ENCODE measurements at places on chromosomes 6 and 20. TPM values are rescaled to one million over a fixed set of nuclear protein-coding genes. Genes with fewer than 3 reads are reported as not detected.

- DNase-seq, result peak; percentile 86
- no peaks in the 10 kb centered on the region for H3K36me3 ChIP-seq
- H3K27ac ChIP-seq, result peak overlapping the region; percentile 77
- peaks cover 25% of the 10 kb centered on the region for H3K4me1 ChIP-seq
These were observed 28.5 kb downstream of the C6orf15 start for GRCh38 chr6:31083742-31084354.

DNA sequence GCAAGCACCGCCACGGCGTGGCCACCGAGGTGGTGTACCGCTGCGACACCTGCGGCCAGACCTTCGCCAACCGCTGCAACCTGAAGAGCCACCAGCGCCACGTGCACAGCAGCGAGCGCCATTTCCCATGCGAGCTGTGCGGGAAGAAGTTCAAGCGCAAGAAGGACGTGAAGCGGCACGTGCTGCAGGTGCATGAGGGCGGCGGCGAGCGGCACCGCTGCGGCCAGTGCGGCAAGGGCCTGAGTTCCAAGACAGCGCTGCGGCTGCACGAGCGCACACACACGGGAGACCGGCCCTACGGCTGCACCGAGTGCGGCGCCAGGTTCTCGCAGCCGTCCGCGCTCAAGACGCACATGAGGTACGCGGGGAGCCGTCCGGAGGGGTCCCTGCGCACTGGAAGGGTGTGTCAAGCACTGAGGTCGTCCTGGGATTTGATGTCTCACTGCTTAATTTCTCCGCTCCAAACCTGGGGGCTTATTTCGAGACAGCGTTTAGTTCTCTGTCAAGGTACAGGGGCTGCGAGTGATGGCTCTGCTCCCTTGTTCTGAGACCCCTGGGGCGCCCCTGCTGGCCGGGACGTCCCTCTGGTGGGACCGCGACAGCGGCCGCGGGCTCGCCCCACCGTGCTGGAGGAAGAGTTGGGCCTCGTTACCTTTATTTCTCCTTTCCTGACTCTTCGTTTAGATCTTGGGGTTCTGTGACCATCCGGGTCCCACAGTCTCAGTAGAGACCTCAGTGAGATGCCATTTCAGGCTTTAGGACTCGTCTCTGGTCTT, 3.6 kb downstream of the GZF1 start:
- H3K4me1 ChIP-seq, result peaks cover 54% of the 10 kb centered on the region
- peaks cover 50% of the 10 kb centered on the region for H3K36me3 ChIP-seq
- DNase-seq, result no peak
- no peaks in the 10 kb centered on the region for H3K27me3 ChIP-seq
- no peak overlapping the region for H3K4me3 ChIP-seq

DNA sequence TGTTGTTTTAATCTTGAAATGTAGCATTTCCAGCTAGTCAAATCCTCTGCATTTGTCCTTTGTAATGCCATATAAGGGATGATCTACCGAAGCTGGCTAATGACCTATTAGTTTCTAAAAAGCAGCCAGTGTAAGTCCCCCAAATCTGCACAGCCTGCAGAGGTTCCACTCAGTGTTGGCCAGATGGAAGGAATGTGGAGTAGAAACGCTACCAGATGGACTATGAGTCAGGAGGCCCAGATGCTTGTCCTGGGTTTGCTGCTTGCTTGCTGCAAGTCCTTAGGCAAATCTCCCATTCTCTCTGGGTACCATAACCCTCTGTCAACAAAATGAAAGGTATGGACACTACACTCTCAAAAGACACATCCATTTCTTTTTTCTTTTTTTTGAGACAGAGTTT, 149.8 kb downstream of the BTBD9 start:
- H3K4me1 ChIP-seq, result no peaks in the 10 kb centered on the region
- peak; percentile 62 for DNase-seq
- H3K36me3 ChIP-seq, result no peaks in the 10 kb centered on the region
- H3K4me3 ChIP-seq, result no peak overlapping the region

DNA sequence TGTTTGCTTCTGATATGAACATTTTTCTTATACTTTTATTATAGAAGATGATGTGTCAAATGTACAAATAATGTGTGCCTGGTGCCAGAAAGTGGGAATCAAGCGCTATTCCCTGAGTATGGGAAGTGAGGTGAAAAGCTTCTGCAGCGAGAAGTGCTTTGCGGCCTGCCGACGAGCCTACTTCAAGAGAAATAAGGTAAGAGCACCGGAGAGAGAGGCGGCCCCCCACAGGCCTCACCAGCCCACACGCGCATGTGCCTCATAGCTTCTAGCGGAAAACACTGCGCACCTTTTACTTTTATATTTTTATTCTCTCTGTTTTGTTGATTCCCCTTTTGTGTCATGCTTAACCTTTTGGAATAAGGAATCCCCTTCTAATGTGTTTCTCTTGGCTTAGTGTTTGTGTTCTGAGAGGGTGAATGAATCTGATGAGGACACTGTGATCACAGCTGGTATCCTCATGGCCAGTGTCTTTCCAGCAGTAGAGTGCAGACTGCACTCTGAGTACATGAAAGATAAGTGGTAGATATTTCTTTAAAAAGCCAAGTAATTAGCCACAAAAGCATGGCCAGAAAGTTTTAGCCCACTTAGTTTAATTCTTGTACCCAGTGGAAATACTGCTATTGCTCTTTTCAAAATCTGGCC, 43.6 kb downstream of the SOBP start:
- H3K27me3 ChIP-seq, result no peaks in the 10 kb centered on the region
- H3K36me3 ChIP-seq, result no peaks in the 10 kb centered on the region
- DNase-seq, result no peak
- H3K4me1 ChIP-seq, result no peaks in the 10 kb centered on the region
- no peak overlapping the region for H3K4me3 ChIP-seq

- H3K27ac ChIP-seq, result no peak overlapping the region
- H3K4me3 ChIP-seq, result no peak overlapping the region
- H3K36me3 ChIP-seq, result no peaks in the 10 kb centered on the region
These were observed 3.4 kb upstream of the FKBP1A start for GRCh38 chr20:1396264-1396663.

- H3K4me3 ChIP-seq, result no peak overlapping the region
- H3K27ac ChIP-seq, result no peak overlapping the region
- no peaks in the 10 kb centered on the region for H3K36me3 ChIP-seq
- no peaks in the 10 kb centered on the region for H3K4me1 ChIP-seq
These were observed 187.9 kb upstream of the BTBD3 start for GRCh38 chr20:11729806-11730205.

- peaks cover 11% of the 10 kb centered on the region for H3K4me1 ChIP-seq
- H3K4me3 ChIP-seq, result no peak overlapping the region
- H3K27ac ChIP-seq, result no peak overlapping the region
- no peaks in the 10 kb centered on the region for H3K27me3 ChIP-seq
- DNase-seq, result no peak
These were observed 288.8 kb downstream of the ADGB start for GRCh38 chr6:146887447-146888077.

DNA sequence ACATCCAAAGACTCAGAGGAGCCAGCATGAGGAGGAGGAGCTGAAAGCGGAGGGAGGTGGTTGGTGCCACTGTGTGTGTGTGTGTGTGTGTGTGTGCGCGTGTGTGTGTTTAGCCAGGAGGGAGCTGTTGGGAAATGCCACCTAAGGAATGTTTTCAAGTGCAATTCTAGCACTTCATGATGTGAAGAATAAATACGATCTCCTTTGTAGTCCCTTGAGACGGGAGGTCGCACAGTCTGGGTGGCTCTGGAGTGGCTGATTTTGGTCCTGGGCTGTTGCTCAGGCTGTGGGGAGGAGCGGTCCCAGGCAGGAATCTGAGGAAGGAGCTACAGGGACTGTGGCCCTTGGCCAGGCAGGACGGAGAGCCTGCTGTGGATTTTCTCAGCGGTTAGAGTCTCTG, 93.7 kb downstream of the PPP1R14C start:
- H3K27ac ChIP-seq, result no peak overlapping the region
- no peak overlapping the region for H3K4me3 ChIP-seq
- no peaks in the 10 kb centered on the region for H3K36me3 ChIP-seq
- H3K27me3 ChIP-seq, result no peaks in the 10 kb centered on the region
- no peak for DNase-seq
- H3K4me1 ChIP-seq, result peaks cover 12% of the 10 kb centered on the region

- H3K36me3 ChIP-seq, result no peaks in the 10 kb centered on the region
- no peaks in the 10 kb centered on the region for H3K27me3 ChIP-seq
- DNase-seq, result no peak
- no peak overlapping the region for H3K27ac ChIP-seq
- H3K4me3 ChIP-seq, result no peak overlapping the region
These were observed 60.4 kb downstream of the RNF144B start for GRCh38 chr6:18447552-18447951.

GRCh38 chr6:90497411-90497810, 89.5 kb downstream of the MAP3K7 start:
- no peak overlapping the region for H3K4me3 ChIP-seq
- no peak overlapping the region for H3K27ac ChIP-seq
- H3K27me3 ChIP-seq, result no peaks in the 10 kb centered on the region
- H3K4me1 ChIP-seq, result no peaks in the 10 kb centered on the region
- no peaks in the 10 kb centered on the region for H3K36me3 ChIP-seq
- peak; percentile 6 for DNase-seq

DNA sequence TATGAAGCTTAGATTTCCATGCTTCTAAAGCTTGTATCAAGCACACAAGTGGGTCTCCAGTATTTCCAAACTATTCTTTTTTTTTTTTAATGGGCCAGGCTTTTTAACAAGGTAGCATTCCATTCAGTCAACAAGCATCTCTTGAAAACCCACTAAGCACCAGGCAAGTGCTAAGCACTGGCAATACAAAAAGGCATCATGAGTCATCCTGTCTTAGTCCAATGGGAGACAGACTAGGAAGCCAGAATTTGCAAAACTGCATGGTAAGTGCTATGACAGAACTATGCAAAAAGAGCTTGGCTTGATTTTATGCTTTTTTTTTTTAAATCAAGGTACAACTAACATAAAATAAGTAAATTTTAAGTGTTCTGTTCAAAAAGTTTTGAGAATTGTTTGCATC, 109.3 kb upstream of the DST start:
- H3K27ac ChIP-seq, result peak overlapping the region; percentile 44
- H3K36me3 ChIP-seq, result no peaks in the 10 kb centered on the region
- no peaks in the 10 kb centered on the region for H3K27me3 ChIP-seq
- no peak overlapping the region for H3K4me3 ChIP-seq

GRCh38 chr6:160248538-160248937, 10.1 kb downstream of the SLC22A2 start:
- no peak for DNase-seq
- H3K27me3 ChIP-seq, result no peaks in the 10 kb centered on the region
- peak overlapping the region; percentile 28 for H3K27ac ChIP-seq
- H3K4me3 ChIP-seq, result no peak overlapping the region
- H3K4me1 ChIP-seq, result peaks cover 16% of the 10 kb centered on the region

DNA sequence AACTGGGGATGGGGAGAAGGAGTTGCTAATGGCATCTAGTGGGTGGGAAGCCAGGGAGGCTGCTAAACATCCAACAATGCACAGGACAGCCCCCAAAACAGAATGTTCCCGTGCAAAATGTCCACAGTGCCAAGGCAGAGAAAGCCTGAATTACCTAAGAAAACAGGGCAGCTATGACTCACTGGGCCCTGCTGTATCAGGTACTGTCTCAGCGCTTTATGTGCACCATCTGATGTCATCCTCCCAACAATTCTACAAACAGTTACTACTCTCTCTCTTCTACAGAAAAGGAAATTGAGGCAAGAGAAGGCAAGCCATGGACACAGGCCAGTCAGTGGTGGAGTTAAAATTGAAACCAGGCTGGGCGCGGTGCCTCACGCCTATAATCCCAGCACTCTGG, 3.1 kb downstream of the YTHDF1 start:
- peaks cover 62% of the 10 kb centered on the region for H3K36me3 ChIP-seq
- H3K27me3 ChIP-seq, result no peaks in the 10 kb centered on the region
- H3K4me1 ChIP-seq, result peaks cover 21% of the 10 kb centered on the region
- DNase-seq, result peak; percentile 55

DNA sequence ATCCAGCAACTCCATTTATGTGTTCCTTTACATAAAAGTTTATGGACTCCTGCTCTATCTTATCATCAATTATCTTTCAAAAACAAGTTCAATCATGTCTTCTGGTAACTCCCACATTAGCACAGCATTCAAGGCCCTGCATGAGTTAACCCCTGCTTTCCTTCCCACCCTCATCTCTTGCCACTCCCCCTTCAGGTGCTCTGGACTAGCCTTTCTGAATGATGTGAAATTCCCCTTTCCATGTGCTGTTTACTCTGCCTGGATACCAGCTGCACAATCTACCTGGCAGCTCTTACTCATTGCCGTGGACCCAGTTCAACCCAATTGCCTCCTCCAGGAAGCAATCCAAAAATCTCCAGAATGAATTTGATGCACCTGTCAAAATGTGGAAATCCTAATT, 11.9 kb downstream of the ADGRF4 start:
- H3K27me3 ChIP-seq, result no peaks in the 10 kb centered on the region
- no peak overlapping the region for H3K27ac ChIP-seq
- H3K36me3 ChIP-seq, result no peaks in the 10 kb centered on the region
- H3K4me3 ChIP-seq, result no peak overlapping the region
- no peak for DNase-seq

- no peaks in the 10 kb centered on the region for H3K27me3 ChIP-seq
- H3K4me3 ChIP-seq, result no peak overlapping the region
- no peaks in the 10 kb centered on the region for H3K36me3 ChIP-seq
- no peaks in the 10 kb centered on the region for H3K4me1 ChIP-seq
- DNase-seq, result no peak
These were observed 164.9 kb downstream of the CDH26 start for GRCh38 chr20:60123096-60123495.

DNA sequence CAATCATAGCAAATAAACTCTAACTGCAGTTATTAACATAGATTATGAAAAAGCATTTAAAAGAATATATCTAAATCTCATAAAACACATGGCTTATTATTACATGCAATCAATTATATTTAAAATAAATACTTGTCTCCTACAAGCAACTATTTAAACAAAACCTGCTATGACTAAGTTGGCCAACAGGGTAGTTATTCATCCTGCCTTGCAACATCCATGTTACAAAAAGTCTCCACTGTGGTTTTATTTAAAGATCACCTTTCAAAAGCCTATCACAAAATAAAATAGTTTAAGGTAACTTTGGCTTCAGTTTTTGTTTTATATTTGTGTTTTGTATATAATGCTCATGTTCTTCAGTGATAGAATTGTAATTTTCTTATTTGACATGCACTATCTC, 1127.0 kb upstream of the MAP3K7 start:
- DNase-seq, result no peak
- H3K27me3 ChIP-seq, result no peaks in the 10 kb centered on the region

- no peak overlapping the region for H3K4me3 ChIP-seq
- no peaks in the 10 kb centered on the region for H3K36me3 ChIP-seq
- H3K27ac ChIP-seq, result no peak overlapping the region
- DNase-seq, result no peak
- H3K4me1 ChIP-seq, result no peaks in the 10 kb centered on the region
These were observed 45.3 kb upstream of the IFNGR1 start for GRCh38 chr6:137264311-137265075.

The MLN gene
- total RNA-seq, result not detected

The ADGRB3 gene
- total RNA-seq, result not detected

The ORC3 gene
- 26.1 TPM for total RNA-seq

The FAM83C gene
- not detected for total RNA-seq

The ZFP57 gene
- total RNA-seq, result 0.36 TPM

The BPIFB2 gene
- not detected for total RNA-seq

The CTNNBL1 gene
- 19.5 TPM for total RNA-seq

The INSM1 gene
- not detected for total RNA-seq

The GINS1 gene
- 2.4 TPM for total RNA-seq

The PSORS1C2 gene
- total RNA-seq, result not detected

The CST4 gene
- total RNA-seq, result not detected

The SPDEF gene
- total RNA-seq, result not detected

The TRIM10 gene
- not detected for total RNA-seq

Measured in osteoblast (primary cell).